Stimulated activated CD8-positive, alpha-beta memory T cell treated with anti-CD3 and anti-CD28 coated beads, Interleukin-4, amount 100 ng/mL, for 4 hours (primary cell): ENCODE measurements at places on chromosomes 7 and 10.

DNA sequence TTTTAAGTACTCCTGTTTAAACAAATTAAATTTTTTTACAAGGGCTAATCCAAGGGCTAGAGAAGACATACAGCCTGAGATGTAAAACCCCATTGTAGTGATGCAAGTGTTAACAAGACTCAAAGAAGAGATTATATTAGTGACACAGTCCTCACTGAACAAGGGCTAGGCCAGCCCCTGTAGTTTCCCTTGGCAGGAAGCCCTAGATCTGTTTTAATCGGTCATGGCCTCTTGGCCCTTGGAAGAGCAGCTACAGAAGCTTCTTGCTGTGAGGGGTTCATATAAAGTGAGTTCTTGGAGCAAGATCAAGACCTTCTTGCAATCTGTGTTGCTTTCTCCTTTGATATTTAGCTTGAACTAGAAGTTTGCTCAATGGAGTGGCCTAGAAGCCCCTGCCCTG, 1339.4 kb downstream of the XPNPEP1 start:
- no peak for DNase-seq

GRCh38 chr10:67807855-67808456, 30.0 kb downstream of the DNAJC12 start:
- DNase-seq, result no peak

DNA sequence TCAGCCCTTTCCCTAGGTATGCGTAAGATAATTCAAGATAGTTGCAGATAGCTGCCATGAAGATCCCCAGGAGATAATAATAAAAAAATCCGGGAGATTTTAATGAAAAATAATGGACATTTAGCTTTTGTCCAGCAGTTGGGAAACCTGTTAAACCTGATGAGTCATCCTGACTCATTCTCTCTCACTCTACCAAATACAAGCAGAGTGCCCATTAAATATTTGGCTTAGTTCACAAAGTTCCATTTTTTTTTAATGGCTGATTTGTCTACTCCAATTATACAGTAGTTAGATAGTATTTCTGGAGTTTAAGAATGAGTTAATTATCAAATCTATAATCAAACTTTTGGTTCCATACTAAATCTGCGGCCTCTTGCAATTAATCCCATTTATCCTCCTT, 2.1 kb upstream of the SHTN1 start:
- no peak for DNase-seq

DNA sequence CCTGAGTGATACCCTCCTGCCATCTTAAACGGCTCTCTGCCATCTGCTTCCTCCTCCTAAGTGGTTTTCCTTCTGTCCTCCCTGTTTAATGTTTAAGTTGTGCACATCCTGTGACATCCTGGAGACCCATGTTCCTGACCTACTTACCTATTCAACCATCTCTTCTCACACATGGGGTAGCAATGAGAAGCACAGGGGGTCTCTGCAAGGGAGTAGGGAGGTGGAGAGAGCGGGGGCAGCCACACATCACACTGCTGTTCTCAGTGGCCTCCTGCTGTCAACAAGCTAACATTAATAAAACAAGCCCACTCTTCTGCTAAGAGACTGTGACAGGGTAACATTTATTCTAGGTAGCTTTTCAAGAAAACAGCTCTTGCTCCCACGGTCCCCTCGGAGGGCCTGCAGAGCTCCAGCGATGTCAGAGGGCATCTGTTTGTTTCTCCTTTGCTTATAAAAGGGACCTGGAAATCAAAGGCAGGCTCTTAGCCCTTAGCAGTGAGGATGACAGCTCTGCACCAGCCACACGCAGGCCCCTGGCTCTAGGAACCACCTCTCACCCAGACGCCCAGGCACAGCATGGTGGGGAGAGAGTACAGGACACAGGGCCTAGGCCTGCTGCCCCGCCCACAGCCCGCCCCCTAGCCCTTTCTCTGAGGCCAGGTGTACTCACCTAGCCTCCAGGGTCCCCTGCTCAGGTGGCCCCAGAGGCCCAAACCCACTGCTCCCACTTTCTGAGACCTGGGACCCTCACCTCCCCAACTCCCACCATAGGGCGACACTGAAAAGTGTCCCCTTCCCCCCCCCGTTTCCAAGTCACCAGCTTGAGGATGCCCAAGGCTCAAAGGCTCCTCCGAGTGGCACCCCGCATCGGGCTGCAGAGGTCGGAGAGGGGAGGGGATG, 943 bp upstream of the SLC18A2 start:
- DNase-seq, result no peak

GRCh38 chr10:99708428-99709012, 23.4 kb downstream of the COX15 start:
- no peak for DNase-seq

- DNase-seq, result no peak
These were observed 437.5 kb upstream of the MBL2 start for GRCh38 chr10:53209944-53210611.

DNA sequence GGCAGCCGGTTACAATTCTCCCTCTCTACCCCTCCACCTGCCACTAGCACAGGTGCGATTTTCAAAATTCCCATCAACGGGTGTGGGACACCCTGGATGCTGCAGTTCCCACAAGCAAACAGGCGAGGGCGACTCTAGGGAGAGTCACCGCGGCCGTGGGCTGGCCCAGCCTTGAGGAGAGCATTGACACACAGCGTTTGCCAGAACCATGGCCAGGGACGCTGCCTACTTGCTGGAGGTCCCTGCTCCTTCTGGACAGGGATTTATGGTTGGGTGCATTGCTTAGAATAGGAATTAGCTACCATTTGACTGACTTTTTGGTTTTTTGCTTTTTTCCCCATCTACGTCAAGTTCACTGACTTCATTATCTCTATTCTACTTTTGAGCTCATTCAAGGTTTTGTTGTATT, 19.0 kb upstream of the CLDN4 start:
- no peak for DNase-seq

DNA sequence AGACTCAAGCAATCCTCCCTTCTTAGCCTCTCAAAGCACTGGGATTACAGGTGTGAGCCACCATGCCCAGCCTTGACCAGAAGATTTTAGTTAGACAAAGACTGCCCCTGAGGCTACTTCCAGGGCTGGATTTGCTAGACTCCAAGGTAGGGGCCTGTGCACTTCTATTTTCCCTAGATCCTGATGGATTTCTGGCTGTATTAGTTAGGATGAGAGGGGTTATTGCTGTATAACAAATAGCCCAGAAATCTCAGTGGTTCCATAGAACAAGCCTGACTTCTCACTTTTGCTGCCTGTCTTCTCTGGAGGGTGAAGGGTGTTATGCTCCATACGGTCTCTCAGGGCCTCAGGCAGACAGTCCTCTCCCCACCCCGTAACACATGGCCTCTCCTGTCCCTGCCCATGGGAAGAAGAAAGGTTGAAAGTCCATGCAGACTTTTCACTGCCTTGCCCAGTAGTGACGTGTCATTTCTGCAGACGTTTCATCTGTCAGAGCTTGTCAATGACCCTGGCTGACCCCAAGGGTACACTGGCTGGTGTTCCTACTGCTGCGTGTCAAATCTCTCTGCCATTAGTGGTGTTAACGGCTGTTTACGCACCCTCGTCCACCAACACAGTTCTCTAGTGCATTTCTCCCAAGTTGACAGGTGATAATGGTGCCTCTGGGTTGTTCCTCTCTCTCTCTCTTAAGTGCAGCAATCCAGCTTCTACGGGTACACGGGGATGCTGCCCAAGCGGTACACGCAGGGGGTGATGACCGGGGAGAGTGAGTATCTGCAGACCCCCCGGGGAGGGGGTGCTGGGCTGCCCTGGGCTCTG, 11.6 kb downstream of the SLC29A4 start:
- no peak for DNase-seq

GRCh38 chr10:26621889-26622711, 75.4 kb upstream of the PDSS1 start:
- no peak for DNase-seq

- no peak for DNase-seq
These were observed 47.6 kb upstream of the ELFN1 start for GRCh38 chr7:1622441-1622840.

- no peak for DNase-seq
These were observed 35.3 kb downstream of the PLPP4 start for GRCh38 chr10:120492346-120492745.

GRCh38 chr7:73668103-73668885, 663 bp downstream of the VPS37D start:
- no peak for DNase-seq

- no peak for DNase-seq
These were observed 140.0 kb downstream of the ZNF365 start for GRCh38 chr10:62514079-62514693.

DNA sequence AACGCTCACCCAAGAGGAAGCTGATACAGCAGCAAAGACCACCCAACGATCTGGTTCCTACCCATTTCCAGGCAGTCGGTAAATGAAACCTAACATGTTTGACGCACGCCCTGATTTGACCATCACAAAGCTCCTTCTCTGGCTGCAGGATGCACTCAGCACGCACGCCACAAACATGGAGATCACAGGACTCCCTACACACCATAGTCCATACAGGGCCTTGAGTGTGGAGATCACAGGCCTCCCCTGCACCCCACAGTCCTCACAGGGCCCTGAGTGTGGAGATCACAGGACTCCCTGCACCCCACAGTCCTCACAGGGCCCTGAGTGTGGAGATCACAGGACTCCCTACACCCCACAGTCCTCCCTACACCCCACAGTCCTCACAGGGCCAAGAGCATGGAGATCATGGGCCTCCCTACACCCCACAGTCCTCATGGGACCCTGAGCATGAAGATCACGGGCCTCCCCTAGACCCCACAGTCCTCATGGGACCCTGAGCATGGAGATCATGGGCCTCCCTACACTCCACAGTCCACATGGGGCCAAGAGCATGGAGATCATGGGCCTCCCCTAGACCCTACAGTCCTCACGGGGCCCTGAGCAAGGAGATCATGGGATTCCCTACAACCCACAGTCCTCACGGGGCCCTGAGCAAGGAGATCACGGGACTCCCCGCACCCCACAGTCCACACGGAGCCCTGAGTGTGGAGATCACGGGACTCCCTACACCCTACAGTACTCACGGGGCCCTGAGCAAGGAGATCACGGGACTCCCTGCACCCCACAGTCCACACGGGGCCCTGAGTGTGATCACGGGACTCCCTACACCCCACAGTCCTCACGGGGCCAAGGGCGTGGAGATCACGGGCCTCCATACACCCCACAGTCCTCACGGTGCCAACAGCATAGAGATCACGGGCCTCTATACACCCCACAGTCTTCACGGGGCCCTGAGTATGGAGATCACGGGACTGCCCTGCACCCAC, 409.2 kb downstream of the DNAJB6 start:
- DNase-seq, result no peak

DNA sequence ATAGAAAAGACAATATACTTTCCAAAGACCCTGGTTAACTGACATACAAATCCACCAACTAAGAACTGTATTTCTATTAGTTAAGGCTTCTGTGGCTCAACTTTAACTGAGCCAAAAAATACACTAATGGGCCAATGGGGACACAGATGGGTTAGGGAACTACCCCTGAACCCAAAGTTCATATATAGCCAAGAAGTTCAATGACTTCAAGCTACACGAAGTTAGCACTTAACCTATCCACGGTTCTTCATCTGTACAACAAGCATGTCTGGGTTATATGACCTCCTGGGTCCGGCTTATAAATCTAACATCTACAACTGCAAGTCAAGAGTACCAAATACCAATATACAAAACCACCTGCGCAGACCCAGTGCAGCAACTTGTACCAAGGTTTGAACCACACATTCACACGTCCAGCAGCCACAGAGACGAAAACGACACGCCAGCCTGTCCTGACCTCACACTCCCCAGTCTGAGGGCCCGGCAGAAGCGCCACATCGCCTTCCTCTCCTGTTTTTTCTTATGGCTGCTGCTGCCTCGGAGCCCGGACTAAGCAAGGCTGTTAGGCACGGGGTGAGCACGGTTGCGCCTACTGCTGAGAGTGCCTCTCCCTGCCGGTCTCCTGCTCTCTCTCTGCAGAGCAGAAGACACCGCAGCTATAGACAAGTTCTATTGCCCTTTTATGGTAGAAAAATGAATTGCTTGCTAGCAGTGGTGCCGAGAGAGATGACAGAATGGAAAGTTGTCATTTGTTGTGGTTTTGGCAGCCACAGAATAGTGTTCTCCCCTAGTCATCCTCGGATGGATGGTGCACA, 86.3 kb downstream of the RNF216 start:
- peak; percentile 43 for DNase-seq

DNA sequence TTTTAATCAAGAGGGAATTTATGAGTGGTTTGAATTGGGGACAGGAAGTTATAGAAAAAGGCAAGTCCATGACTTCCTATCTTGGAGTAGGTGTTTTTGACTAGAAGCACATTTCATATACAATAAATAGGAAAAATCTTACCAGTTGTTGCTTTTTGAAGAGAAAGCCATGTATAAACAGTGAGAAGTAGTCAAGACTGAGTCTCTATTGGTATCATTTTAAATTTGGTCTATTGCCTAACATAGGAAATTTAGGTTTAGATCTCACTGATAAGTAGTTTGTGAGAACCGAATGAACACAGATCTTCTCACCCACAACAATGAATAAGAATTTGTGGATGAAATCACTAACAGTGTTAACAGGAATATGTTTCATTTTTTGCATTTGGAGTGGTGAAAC, 387.2 kb downstream of the BBS9 start:
- no peak for DNase-seq

GRCh38 chr7:26499315-26499897, 207.7 kb downstream of the SNX10 start:
- DNase-seq, result no peak

- no peak for DNase-seq
These were observed 375.2 kb downstream of the RPS24 start for GRCh38 chr10:78408671-78409472.

- no peak for DNase-seq
These were observed 48.9 kb upstream of the PAX2 start for GRCh38 chr10:100696477-100696901.

DNA sequence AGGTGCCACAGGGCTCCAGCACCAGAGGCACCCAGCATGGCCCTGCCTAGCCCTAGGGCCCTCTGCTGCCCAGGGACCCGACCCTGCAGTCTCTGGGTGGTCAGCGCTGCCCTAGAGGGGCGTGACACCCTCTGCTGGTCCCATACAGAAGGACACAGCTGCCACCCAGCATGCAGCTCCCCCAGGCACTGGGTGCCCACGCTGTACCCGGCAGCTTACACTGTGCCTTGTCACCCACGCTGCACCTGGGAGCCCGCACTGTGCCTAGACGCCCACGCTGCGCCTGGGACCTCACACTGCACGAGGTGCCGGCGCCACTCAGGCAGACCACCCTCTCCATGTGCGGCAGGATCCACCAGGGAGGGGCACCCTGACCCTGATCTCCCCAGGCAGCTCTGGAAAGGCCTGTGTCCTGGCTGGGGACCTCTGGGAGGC, 55.2 kb downstream of the PWWP2B start:
- DNase-seq, result no peak

- DNase-seq, result no peak
These were observed 73.9 kb upstream of the KAT6B start for GRCh38 chr10:74752371-74753040.

- DNase-seq, result no peak
These were observed 23.2 kb downstream of the NDUFB2 start for GRCh38 chr7:140719721-140720120.

GRCh38 chr10:15461353-15462108, 90.4 kb upstream of the FAM171A1 start:
- no peak for DNase-seq

GRCh38 chr7:23098460-23098859, 7.1 kb upstream of the KLHL7 start:
- no peak for DNase-seq

GRCh38 chr7:25512061-25512687, 283.9 kb upstream of the NPVF start:
- DNase-seq, result no peak

GRCh38 chr7:139112316-139112715, 2.8 kb upstream of the ZC3HAV1 start:
- no peak for DNase-seq
